ENCODE measurements at places on chromosomes 4 and X. TPM values are rescaled to one million over a fixed set of nuclear protein-coding genes. Genes with fewer than 3 reads are reported as not detected.

- DNase-seq = no peak
These were observed 262.1 kb downstream of the HS3ST1 start for GRCh38 chr4:11166606-11167005.

GRCh38 chr4:152713951-152714705, 34.3 kb upstream of the TMEM154 start:
- DNase-seq = no peak

- DNase-seq = no peak
These were observed 191.7 kb downstream of the TLL1 start for GRCh38 chr4:166064721-166065120.

DNA sequence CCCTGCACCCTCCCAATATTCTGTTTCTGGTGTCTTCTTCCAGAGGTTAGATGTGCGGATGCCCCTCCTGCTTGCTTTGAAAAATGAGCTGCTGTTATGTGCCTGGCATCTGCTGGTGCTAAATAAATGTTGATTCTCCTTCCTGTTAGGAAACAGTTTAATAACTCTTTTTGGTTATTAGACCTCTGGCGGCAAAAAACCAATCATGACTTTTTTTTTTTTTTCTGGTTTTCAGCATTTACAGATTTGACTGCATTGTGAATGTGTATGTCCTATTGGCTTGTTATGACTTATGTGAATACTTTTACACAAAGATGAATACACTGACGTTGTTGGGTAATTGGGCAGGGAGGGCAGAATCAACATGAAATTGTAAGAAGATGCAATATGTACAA, 13.6 kb upstream of the TMEM156 start:
- DNase-seq = no peak

DNA sequence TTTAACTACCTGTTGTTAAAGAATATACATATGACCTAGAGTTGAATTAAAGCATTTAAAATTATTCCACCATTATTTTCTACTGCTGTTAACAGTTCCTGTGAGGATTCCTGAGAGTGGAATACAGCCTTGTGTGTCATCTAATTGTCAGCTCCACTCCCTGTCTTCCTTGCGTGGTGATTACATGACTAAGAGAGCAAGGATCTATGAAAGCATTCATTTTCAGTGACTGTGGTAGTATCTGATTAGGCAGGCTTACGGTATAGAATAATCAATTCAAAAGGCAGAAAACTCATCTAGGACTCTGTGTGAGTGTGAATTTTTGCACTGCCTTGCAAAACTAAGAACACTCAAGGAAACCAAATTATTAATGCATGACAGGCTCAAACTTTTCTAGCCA, 577.8 kb downstream of the SH3BGRL start:
- DNase-seq = no peak

DNA sequence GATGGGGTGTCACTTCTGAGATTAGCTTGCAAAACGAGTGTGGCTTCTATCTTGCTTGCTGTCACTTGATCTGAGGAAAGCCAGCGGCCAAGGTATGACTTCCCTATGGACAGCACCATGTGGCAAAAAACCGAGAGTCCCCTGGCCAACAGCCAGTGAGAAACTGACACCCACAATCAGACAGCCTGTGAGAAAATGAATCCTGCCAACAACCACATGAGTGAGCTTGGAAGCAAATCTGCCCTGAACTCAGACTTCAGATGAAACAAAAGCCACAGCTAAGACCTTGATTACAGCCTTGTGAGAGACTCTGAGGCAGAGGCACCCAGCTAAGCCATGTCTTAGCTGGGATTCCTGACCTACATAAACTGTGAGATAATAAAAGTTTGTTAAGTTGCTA, 45.5 kb downstream of the PPP1R2C start:
- DNase-seq = no peak

- no peak for DNase-seq
These were observed 135.0 kb downstream of the AWAT2 start for GRCh38 chrX:69914781-69915180.

GLRA2 gene
- not detected for total RNA-seq

DGKK gene
- total RNA-seq = not detected

All from Peyer's patch (tissue), 4 donors.